ENCODE measurements at places on chromosomes 5 and 9.

DNA sequence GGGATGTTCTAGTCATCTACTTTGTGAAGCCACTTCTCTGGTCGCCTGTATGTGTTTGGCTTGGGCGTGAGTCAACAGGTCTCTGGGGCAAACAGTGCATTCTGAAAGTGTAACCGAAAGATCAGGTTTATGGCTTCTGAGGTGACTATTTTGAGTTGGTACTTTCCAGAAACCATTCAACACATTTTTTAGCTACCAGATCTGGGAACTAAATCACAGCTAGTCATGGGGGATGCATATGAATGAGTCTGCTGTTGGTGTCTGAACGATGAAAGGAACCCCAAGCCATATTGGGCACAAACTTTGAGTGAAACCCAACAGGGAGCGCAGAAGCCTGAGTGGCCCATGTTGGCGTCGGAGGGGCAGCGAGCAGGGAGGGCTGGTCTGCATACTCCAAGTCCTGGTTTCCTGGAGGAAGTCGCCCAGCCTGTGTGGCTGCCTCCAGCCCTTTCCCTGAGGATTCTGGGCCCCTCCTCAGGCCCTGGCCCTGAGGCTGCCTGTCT, 35.3 kb downstream of the UBE2QL1 start:
- no peak for DNase-seq

DNA sequence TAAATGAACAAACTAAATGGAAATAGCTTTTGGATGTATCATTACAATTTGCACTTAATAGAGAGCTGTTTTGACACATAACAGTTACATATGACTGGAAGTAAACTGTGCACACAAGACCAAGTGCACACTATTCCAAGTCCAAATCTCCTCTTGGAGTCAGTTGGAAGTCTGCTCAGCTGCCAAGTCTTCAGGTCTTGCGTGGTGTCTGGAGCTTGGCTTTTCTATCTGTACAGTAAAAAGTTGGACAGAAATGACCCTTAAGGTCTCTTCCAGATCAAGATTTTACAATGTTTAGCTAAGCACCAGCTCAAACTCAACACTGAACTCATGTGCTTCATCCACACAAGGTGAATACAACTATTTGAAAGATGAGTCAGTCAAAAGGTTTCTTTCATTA, 456.9 kb downstream of the RASEF start:
- no peak for DNase-seq

DNA sequence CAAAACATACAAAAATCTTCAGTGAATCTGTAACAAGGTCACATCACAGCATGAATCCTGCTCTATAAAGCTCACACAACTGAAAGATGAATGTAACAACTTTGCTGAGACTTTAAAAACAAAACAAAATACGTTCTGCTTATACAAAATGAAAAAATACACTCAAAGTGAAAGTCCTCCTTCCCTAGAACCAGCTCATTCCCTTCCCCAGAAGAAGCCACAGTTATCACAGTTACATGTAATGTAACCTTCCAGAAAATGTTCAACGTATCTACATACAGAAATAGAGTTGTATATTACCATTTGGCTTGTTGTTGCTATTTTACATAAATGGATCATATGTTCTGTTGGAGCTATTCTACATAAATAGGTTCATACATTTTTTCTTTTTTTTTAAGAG, 2.6 kb downstream of the AUH start:
- no peak for DNase-seq

GRCh38 chr5:153147891-153148623, 342.4 kb upstream of the GRIA1 start:
- DNase-seq, result peak; percentile 30

DNA sequence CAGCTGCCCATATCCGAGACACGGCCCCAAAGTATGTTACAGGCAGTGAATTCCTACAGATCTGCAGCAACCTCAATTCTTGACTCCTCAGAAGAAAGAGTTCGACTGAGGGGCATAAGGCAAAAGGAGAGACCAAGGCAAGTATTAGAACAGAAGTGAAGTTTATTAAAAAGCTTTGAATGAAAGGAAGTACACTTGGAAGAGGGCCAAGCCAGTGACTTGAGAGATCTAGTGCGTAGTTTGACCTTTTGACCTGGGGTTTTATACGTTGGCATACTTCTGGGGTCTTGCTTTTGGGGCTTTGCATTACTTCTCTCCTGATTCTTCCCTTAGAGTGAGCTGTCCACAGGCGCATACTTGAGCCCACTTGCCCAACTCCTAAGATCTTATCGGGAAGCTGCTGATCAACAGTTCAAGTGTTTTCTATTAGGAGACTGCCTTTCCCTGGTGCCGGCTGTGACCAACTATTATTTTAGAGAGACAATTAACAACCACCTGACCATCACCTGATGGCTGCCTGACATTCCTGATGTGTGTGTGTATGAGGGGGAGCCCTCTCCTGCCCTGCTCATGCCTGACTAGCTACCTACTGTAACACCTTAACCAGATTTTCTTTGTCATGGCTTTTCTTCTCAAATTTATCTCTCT, 1.5 kb upstream of the DEPDC1B start:
- no peak for DNase-seq
